HFFc6 (cell line): ENCODE measurements at places on chromosomes 12 and 14.

- DNase-seq = no peak
Measured at GRCh38 chr12:47758584-47758833, 171 bp downstream of the RAPGEF3 start.

DNA sequence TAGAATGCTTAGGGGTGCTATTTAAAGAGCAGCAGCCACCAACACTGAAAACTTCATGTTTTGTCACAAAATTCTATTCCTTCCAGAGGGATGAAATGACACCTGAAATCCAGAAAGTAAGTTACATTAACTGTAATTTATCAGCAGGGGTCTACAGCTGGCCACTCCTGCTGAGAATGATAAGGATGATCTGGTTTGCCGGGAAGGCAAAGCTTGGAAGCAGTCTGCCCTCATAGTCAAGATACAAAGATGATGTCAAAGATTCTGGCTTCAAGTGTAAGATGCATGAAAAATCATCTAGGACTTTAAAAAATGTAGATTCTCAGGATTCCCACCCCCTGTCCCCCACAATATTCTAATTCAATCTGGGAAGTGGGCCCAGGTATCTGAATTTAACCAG lies 58.4 kb downstream of the DCAF5 start:
- no peak for DNase-seq

GRCh38 chr14:77526266-77526665 lies 27.6 kb upstream of the ISM2 start:
- DNase-seq = no peak

GRCh38 chr14:36513451-36514277 lies 6.4 kb downstream of the NKX2-1 start:
- DNase-seq = no peak

GRCh38 chr14:45135659-45136395 lies at the start of gene FANCM:
FANCM (plus strand) TSS chr14:45135930; CDS start chr14:45136032, 102 bp downstream.
- peak; percentile 97 for DNase-seq

GRCh38 chr14:87492561-87492960 lies 500.4 kb downstream of the GALC start:
- DNase-seq = no peak

- no peak for DNase-seq
Measured at GRCh38 chr12:57157588-57158173, 10.3 kb upstream of the LRP1-AS start.

DNA sequence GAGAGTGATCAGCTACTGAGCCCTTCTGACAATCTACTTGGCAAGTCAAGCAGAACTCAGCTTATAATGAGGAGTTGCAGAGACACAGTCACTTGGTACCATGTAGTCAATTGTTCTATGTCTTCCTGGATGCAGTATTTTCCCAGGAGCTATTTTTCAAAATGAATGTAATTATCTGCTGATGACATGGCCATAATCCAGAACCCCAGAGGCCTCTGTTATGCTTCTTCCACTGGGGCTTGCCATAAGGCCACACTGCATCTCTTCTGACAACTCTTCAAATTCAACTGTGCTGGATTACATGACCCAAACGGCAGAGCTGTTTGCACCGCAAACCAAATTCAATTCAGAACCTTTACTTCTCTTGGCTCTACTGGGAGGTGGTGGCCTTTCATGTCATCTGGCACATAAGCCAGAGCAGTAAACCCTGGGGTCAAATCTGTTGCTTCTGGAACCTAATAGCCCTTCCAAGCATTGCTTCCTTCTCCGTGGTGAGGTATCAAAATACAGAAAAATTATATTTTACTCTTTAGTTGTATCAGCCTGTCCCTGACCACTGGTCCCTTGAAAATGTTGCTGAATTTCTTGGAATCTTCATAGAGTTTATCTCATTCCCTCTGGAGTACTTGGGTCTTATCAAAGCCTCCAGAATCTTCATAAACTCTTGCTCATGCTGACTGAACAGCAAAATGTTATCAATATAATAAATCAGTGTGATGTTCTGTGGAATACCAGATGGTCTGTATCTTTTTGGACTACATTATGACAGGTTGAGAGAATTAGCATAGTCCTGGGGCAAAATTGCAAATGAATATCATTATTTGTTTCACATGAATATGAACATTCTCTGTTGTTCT lies 79.4 kb upstream of the DCN start:
- DNase-seq = no peak

DNA sequence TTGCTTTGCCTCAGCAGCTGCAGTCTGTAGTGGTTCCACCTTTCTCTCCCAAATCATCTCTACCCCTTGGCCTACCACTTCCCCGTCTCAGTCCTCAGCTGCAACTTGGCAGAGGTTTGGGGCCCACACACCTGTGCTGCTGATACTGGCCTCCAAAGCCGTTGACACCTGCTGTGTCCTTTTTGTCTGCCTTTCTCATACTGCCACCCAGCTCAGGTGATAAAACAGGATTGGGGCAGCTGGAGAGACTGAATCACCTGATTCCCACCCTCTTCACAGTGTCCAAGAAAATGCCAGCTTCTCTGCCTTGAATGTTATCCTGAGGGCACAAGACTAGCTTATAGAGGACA lies 103.7 kb downstream of the ETV6 start:
- DNase-seq = no peak

- DNase-seq = no peak
Measured at GRCh38 chr14:63267171-63267570, 51.6 kb downstream of the GPHB5 start.

GRCh38 chr12:31471051-31471450 lies 119.9 kb downstream of the DENND5B start:
- DNase-seq = no peak

DNA sequence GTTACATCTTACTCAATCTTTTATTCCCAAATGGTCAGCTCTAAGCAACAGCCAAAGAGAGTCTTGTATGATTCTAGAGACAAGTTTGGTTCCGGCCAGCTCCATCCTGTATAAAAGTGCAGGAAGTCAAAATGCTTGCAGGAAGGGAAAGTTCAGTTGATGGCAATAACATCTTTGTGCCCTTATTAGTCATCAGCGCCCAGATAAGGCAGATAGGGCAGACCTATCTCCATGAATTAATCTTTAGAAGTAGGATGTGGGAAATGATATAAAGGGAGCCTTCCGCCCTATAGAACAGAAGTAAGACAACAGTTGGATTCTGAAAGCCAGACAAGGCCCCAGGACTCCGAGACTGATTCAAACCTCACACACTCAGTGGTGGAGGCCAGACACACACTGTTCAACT lies 6.4 kb downstream of the GNS start:
- DNase-seq = no peak
